ENCODE measurements at places on chromosomes 3 and 15. TPM values are rescaled to one million over a fixed set of nuclear protein-coding genes. Genes with fewer than 3 reads are reported as not detected.

Gene FEM1B
- 50.8 TPM for total RNA-seq

Gene CD200R1
- total RNA-seq: not detected

Gene SLC25A36
- 89.6 TPM for total RNA-seq

Gene CFAP161
- 0.93 TPM for total RNA-seq

Gene GABRB3
- 0.57 TPM for total RNA-seq

Gene DUOX1
- total RNA-seq: under 0.01 TPM

Gene MESP2
- total RNA-seq: 0.14 TPM

Gene CCNB2
- 94.9 TPM for total RNA-seq

Gene TLR9
- total RNA-seq: under 0.01 TPM

Gene SNTN
- not detected for total RNA-seq

Gene DHFR2
- total RNA-seq: 5.3 TPM

Gene ANO10
- total RNA-seq: 48.9 TPM

Gene KBTBD8
- total RNA-seq: 6.0 TPM

Gene C3orf85
- not detected for total RNA-seq

Gene CIB2
- total RNA-seq: 1.9 TPM

Gene CNTN6
- not detected for total RNA-seq

Gene GUCA1C
- not detected for total RNA-seq

Gene PP2D1
- not detected for total RNA-seq

Gene PDZRN3
- total RNA-seq: 0.07 TPM

Gene BFSP2
- total RNA-seq: not detected

Gene AP3B2
- not detected for total RNA-seq

Gene AADAC
- total RNA-seq: not detected

Gene PLSCR4
- total RNA-seq: 129 TPM

Gene CACNA2D3
- not detected for total RNA-seq
